ENCODE measurements at places on chromosomes 5 and 9.

DNA sequence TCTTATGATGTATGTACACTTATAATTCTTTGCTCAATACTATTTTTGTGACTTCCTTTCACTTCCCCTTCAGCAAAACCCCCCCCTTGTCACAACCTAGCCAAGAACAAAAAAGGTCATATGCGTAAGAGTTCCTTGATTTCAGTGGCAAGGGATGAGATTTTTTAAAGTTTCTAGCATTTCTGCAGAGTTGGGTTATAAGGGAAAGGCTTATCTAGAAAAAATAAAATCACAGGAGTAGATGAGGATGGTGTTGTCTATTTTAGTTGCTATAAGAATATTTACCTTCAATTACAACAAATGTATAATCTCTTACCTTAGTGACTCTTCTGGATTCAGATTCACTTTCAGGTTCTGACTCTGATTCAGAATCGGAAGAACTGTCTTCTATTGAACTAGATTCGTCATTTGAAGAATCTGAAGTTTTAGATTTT is 184.6 kb downstream of the AP3B1 start:
- no peak for DNase-seq

DNA sequence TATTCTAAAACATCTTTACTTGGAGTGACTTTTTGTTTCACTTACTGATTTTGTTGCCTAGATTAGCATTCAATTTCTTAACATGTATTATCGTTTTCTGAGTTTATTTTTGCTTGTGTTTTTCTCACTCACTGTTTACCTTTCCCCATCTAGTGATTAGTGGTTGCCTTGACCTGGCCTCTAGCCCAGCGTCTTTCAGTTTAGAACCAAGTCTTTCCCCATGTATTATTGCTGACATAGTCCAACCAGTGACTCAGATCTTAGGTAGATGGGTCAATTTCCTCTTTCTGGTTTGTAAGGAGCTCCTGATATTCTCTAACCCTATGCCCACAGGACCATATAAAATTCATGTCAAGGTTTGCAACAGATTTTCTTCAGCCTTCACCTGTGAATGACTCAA is 135.5 kb downstream of the PRR16 start:
- no peak for DNase-seq

DNA sequence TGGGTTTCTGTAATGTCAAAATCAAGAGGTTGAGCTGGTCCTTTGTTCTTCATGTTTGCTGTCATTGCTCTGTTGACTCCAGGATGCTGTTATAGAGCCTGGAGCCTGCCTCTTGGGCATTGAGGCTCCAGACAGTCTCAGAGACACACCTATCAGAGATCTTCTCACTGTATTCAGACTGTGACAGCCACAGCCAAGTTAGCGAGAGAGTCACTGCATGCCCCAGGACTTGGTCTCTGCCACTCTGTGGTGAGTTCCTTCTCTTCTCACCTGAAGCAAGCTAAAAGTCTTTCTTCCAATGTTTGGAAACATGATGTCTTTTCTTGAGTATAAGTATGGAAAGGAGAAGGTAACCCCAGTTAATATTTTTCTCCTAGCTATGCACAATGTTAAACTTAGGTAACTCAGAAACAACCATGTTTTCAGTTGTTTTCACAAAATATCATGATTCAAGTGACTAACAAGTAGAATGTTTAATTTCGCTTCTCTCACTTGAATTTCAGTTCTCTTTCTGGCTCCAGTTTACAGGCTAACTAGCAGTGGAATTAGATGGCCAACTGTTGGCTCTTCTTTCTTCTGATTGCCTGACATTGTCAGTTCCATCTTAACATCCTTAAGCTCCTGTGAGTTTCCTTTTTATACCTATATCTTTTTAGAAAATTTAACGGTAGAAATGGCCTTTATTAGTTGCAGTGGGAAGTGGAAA is 20.6 kb upstream of the ZFYVE16 start:
- no peak for DNase-seq

GRCh38 chr9:129580211-129580915 is 40.5 kb downstream of the C9orf50 start:
- no peak for DNase-seq

DNA sequence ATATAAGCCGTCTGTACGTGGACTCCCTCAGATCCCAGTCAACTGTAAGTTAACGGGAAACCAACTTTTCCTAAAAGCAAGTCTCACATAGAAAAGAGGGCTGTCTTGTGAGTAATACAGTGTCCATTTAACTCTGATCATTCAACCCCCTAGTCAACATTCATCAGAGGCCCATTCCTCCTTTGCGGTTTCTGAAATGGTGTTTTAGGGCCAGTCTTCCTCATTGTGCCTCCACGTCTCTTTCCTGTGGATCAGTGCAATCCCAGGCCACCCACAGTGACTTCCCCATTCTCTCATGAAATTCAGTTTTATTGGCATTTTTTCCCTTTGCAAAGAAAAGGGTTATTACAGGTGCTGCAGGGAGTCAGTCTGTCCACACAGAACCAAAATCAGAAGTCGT is 261.8 kb downstream of the NR3C1 start:
- DNase-seq = no peak

- peak; percentile 75 for DNase-seq
Measured at GRCh38 chr5:126490167-126490940, 67.1 kb downstream of the GRAMD2B start.
